Breast epithelium (tissue), 4 donors: ENCODE measurements at places on chromosomes 13 and 19. TPM values are rescaled to one million over a fixed set of nuclear protein-coding genes. Genes with fewer than 3 reads are reported as not detected.

- no peak for DNase-seq
Observed at GRCh38 chr19:10523135-10523636, 5.9 kb upstream of the S1PR5 start.

DNA sequence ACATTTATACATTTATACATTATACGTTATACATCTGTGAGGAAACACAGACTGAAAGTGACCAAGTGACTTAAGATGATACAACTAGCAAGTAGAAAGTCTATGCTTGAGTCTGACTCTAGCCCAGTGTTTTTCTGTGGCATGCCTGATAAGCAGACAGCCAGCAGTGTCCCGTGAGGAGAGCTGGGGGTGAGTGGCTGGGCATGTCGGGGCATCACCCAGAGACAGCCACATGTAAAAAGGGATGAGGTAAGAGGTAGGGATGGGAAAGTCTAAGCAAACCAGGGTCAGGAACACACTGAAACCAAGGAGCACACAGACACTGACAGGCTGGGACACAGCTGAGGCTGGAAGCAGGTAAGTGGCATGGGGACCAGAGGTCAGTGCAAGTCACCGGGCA, 333.2 kb downstream of the FOXO1 start:
- DNase-seq, result no peak

- DNase-seq, result no peak
Observed at GRCh38 chr13:100235311-100235901, 146.5 kb downstream of the PCCA start.

- no peak for DNase-seq
Observed at GRCh38 chr13:99161512-99161911, 39.1 kb upstream of the UBAC2 start.

DNA sequence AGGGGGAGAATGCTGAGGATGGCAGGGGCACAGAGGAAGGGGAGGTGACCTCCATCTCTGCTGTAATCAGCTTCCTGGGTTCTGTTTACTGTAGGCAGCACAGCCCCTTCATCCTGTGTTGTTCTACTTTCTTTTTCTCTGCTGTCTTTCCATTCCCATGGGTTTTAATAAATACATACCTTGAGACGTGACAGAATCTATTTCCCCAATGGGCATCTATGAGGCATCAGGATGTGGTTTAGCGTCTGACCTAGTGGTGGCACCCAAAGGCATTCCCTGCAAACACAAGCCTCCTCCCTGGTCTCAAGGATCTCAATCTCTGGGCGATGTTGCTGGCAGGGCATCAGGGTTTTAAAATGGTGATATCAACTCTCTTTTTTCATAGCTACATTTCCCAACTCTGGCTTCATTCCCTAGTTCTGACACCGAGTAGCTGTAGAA, 60.8 kb downstream of the ALOX5AP start:
- no peak for DNase-seq

DNA sequence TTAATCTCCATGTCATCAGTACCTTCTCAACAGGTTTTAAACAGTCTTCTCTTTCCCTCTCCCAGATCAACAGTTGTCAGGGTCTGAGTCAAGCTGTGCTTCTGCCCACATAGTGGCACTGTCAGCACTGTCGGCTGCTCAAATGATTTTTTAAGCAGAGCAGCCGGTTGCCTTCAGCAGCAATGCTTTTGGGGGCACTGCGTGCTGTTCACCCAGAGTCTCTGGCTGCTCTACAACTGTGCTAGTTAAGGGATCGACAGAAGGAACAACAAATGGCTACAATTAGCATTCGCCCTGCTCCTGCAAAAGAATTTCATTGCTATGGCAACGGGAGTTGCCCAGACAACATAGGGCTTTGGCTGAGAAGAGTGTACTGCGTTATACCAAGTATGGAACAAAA, 412.9 kb downstream of the DIAPH3 start:
- DNase-seq, result no peak

DNA sequence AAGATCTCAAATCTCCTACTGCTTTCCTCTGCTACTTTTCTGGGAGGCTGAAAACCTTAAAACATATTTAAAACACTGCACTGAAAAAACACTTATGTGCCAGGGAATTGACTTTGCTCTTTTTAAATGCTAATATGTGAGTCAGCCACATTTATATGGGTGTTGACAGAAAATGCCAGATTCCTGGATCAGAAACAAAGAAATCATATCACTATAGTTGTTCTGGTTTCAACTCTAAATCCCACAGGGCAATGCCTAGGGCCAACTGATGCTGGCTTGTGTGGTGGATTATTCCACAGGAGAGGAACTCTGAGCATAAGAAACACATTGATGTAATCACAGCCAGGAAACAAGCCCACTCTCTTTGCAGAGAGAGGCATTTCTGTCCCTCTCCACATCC, 1439.0 kb upstream of the SPRY2 start:
- no peak for DNase-seq

DNA sequence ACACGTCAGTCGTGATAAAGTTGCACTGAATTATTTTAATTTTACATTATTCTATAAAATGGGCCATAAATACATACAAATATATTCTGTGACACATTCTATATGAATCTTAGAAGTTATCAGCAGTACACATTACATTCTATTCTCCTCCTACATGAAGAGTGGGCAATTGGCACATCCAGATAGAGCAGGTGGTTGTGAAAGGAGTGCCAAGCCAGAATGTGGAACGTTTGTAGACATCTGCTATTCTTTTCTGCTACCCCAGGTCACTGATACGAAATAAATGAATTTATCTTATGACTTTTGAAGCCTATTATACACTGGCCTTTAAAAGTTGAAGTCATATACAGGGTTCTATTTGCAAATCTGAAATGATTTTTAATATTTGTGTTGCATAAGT, 373.2 kb downstream of the PCDH17 start:
- no peak for DNase-seq

DNA sequence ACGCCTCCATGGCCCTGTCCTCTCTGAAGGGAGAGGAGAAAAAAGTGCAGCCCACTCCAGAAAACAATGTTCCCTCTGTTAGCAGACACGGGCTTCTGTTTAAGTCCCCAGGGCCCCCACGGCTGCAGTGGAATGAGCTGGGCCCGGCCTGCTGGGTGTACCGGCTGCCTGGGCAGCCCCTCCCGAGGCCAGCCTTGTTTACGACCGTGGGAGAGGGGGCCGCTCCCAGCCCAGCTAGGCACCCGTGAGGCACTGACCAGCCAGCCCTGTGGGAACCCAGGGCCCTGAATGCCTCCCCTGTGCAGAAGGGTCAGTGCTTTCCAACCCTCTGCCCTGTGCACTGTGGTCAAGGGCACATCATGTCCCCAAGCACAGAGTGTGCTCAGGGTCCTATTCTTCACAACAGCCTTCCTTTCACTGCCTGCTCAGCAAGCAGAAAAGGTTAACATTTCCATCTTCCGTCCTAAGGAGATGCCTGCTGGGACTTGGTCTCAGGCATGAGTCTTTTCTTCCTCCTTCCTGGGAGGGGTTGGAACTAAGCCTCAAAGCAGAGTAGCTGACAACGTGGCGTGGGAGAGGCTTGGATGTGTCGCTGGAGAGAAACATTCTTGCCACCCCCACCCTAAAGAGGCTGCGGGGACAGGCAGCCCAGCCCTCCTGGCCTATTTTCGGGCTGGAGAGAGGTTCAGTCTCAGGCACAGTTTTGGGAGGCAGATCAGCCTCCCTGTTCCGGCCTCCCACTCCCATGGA, 90.1 kb downstream of the RGCC start:
- DNase-seq, result no peak

DNA sequence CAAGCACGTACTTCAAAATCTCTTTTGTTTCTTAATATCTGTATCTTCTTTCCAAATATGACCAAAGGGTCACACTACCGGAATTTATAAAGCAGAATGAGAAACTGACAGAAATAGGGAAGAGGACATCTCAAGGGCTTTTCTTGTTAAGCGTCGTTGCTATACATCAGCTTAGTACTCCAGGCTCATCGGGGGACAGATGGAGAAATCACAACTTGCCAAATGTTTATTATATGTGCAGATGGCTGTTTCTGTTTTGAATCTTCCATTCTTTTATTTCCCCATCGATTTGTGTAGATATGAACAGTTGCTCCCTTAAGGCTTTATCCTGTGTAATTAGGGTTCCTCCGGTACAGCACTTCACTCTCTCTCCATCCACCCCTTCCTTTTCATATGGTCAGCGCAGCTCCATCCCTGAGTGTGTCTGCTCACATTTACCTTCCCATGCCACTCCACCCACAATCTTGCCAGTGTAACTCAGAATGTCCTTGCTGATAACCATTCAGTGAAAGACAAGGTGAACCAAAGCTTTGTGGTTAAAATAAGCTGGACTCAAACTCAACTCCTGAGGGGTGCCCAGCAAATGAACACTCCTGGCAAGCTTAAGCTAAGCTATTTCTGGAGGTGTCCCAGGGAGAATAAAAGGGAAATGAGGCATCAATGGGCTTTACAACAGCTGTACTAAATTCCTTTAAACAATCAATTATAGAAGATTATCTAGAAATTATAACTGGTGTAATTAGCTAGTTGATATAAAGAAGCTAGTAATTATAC, 51.3 kb downstream of the TBC1D4 start:
- DNase-seq, result no peak

- DNase-seq, result no peak
Observed at GRCh38 chr19:51686171-51686570, 7.0 kb upstream of the SPACA6 start.

DNA sequence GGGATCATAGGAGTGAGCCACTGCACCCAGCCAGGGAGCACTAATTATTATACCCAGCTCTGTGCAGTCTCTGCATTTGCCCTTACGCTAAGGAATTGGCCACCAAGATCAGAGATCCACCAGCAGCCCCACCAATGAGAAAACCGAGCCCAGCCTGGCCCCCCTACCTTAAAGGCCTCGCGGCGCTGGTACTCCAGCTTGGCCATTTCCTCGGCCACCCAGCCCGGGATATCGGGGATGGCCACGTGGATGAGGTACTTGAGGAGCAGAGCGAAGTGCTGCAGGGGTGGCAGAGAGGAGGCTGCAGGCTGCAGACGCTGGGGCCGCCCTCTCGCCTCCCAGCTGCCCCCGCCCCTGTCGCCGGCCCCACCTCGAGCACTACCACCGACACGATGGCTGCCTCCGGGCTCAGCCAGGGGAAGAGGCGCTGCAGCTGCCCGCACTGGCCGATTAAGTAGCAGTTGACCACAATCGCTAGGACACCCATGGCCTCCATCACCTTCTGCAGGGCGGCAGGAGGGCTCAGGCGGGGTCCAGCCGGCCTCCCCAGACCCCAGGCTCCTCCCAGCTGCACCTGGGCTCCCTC, 7.5 kb downstream of the ANO8 start:
- no peak for DNase-seq

Gene CYP2S1
- total RNA-seq, result 2.0 TPM

Gene ZNF649
- total RNA-seq, result 11.7 TPM

Gene IGSF23
- total RNA-seq, result not detected

Gene PLEKHA4
- total RNA-seq, result 25.6 TPM

Gene CPAMD8
- 24.0 TPM for total RNA-seq

Gene LGALS7
- total RNA-seq, result 1.5 TPM

Gene RUBCNL
- total RNA-seq, result 3.3 TPM
